ENCODE measurements at places on chromosomes 2 and 18.

GRCh38 chr18:27749194-27749593 lies 427.7 kb downstream of the CDH2 start:
- DNase-seq, result no peak

- no peak for DNase-seq
Measured at GRCh38 chr2:184053326-184053725, 545.0 kb upstream of the ZNF804A start.

DNA sequence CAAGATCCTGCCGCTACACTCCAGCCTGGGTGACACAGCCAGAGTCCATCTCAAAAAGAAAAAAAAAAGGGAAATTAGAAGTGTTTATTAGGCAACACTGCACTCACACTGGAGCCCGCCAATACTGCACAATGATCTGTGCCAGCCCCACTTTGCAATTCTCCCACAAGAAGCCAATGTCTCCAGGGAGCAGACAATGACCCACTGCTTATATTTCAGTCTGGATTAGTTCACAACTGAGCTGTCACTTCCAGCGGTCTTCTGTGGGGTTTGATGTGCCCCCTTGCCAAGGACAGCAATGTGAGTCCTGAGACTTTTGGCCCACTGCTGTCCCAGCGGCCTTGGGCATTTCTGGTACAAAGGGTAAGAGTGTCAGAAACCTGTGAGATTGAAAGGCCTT lies 85.6 kb upstream of the PPM1B start:
- DNase-seq, result no peak

- no peak for DNase-seq
Measured at GRCh38 chr2:176251928-176252327, 17.3 kb upstream of the MTX2 start.

DNA sequence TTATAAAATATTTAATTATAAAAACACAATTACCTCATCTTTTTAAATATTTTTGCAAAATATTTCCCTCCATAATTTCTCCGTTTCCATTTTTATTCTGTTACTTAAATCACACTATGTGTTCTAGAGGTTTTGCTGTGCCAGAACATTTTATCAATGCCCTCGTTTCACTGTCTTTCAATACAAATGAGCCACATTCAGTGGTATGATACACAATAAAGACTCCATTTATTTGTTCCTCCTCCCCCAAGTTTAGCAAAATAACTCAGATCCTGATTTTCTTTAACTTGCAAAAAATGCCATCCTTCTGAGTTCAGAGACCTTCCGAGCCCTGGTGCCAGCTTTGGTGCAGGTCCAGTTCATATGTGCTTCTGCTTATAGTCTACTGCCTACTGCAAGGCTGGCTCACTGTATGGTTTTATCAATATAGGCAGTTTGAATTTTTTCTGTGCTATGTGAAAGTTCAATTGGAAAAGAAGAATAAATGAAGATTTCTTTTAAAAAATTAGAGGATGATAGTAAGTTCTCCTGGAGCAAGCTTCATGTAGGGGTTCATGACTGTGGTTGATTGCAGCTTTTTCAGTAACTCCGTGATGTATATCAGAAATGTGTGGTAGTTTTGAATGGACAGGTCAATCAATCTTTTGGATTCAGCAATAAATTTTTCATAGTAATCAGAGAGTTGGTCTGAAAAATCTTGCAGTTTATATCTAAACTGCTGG lies 42.5 kb downstream of the APOB start:
- no peak for DNase-seq

- DNase-seq, result no peak
Measured at GRCh38 chr2:101124643-101125366, 26.4 kb downstream of the TBC1D8 start.

DNA sequence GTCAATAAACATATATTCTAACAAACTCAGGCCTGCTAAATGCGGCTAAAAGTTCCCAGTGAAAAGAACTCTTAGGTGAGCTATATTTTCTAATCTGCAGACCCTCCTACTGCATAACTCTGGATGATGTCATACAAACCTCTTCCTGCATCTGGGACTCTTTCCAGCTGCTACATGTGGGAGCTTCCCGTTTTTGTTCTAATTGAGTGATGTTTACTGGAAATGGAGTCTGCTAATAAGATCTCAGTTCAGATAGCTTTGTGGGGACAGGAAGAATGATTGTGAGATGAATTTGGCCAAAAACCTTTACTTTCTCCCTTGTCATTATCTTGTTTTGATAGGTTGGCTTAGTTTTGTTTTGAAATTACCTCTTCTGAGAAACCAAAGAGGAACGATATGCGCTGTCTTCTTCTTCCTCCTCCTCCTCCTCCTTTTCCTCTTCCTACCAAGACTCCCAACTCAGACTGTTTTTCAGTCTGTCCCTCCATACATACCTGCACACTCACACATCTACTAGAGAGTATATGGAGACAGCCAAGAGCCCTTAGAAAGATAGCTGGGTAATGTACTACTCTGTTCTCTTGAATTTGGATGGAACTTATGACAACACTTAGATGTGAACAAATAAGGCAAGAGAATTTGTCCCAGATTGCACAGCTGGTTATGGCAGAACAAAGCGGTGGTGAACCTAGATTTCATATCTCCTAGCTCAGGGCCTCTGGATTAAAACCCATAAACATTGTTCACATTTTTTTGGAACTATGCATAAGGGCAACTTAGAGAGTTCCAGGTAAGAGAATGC lies 39.8 kb upstream of the AAK1 start:
- DNase-seq, result no peak

DNA sequence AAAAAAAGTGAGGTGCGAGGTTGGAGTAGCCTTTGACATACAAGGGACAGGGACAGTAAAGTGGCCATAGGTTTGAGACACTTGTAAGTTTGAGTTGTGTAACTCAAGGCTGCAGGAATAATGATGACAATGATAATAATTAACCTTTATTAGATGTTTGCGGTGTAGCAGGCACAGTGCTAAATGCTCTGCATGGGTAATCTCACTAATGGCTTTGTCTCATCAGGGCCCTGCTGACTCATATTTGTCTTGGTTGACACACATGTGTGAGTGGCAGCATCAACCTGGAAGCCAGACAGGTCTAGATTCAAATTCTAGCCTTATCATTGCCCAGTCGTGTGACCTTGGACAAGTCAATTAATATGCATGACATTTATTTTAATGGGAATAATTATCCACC lies 126.2 kb downstream of the FSHR start:
- no peak for DNase-seq

DNA sequence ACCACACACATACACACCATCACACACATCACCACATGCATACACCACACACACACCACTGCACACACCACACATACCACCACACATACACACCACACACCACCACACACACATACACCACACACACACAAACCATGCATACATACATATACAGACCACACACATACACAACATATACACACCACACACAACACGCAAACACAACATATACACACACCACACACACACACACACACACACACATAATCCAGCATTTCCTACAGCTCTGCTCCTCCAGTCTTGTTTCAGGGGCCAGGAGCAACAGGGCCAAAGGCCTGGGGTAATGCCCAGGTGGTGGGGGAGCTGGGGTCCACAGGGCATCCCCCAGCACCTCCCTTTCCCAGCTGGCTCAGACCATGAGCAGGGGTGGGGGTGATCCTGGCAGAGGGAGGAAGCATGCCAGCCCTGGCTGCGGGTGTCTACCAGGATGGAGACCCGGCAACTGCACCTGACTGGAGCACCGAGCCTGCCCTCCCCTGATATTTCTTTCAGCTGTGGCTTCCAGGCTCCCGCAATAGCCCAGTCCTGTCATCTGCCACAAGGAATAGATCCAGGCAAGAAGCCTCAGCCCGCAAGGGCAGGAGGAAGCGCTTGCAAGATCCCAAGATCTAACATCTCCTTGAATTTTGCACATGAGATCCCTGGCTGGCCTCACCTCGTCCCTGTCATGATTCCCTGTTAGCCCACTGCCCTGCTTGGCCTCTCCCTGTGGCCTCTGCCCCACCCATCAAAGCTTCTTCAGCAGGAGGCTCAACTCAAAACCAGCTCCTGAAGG lies 196.9 kb downstream of the TNS1 start:
- no peak for DNase-seq

GRCh38 chr2:58614219-58614618 lies 373.1 kb upstream of the FANCL start:
- DNase-seq, result no peak
